ENCODE measurements at places on chromosomes 3 and 15. TPM values are rescaled to one million over a fixed set of nuclear protein-coding genes. Genes with fewer than 3 reads are reported as not detected.
A peak's percentile ranks its signal among the peaks of the same experiment; 100 is the strongest.

TLR9 gene
- polyA plus RNA-seq, result not detected

GHSR gene
- not detected for polyA plus RNA-seq

GPD1L gene
- 22.1 TPM for polyA plus RNA-seq

DNA sequence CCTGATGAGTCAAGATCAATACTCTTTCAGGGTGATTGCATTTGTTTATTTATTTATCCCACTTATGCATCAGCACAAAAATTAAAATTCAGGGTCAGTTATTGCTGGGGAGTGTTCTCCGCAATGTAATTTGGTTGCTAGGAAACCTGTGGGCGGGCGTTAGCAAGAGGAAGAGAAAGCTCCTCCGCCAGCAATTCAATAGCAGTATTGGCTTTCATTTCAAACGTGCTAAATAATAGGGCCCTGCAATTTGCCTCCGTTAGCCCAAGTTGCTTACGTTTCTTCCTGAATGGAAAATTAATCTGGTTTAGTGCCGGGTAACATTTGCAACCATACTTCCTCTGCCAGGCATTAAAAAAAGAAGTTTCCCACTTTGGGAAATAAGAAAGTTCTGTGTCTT lies 35.5 kb upstream of the PLCL2 start:
- no peak overlapping the region for H3K4me3 ChIP-seq
- H3K4me1 ChIP-seq, result no peaks in the 10 kb centered on the region
- no peaks in the 10 kb centered on the region for H3K36me3 ChIP-seq
- no peaks in the 10 kb centered on the region for H3K27me3 ChIP-seq
- H3K27ac ChIP-seq, result no peak overlapping the region

- peaks cover 4% of the 10 kb centered on the region for H3K4me1 ChIP-seq
- no peak for DNase-seq
- H3K36me3 ChIP-seq, result no peaks in the 10 kb centered on the region
- H3K27ac ChIP-seq, result no peak overlapping the region
Measured at GRCh38 chr3:107848351-107848915, 242.4 kb downstream of the CD47 start.

DNA sequence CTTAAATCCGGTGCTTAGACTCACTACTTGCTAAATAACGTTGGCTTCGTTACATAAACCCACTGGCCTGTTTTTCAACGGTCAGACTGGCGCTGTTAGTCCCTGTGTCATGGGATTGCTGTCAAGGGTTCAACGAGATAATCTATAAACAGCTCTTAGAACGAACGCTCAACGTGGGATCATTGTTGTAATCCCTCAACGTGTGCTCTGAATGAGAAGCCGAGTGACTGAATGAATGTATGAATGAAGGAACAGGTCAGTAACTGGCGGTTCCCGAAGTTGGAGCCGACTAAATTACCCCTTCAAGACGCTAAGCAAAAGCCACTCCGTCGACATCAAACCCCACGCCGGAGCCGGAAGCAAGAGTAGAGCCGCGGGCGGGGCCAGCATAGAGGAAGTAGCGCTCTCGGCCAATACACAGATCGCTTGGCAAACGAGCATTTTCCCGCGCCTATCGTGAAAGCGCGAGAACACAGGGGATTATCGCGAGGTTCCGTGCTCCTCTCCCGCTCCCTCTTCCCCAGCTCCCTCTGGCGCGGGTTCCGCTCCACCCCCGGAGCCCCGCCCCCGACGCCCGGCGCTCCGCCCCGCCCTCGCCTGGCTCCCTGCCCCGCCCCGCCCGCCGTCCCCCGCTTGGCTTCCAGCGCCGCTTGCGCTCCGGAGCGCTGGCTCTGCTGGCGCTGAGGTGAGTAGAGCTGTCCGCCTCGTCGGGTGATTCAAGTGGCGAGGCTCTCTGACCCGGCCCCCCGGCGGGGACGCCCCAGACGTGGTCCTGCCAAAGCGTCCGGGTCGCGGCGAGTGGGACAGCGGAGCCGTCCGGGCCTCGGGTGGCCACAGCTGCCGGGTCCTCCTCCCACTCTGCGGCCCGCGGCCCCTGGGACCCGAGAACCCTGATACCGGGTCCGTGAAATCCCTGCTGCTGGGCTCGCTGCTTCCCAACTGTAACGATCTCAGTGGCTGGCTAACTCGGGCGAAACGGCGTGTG lies at the start of gene LRRC28:
Gene LRRC28, plus strand, starts transcription at position 625 of the 985 bp plus-strand sequence. CDS start 4,477 bp downstream, outside the sequence.
- peak within 1 kb of the TSS; percentile 95 for H3K27ac ChIP-seq
- peak; percentile 100 for DNase-seq
- H3K4me1 ChIP-seq, result peaks cover 14% of the 10 kb centered on the region
- no peaks in the 10 kb centered on the region for H3K27me3 ChIP-seq

DNA sequence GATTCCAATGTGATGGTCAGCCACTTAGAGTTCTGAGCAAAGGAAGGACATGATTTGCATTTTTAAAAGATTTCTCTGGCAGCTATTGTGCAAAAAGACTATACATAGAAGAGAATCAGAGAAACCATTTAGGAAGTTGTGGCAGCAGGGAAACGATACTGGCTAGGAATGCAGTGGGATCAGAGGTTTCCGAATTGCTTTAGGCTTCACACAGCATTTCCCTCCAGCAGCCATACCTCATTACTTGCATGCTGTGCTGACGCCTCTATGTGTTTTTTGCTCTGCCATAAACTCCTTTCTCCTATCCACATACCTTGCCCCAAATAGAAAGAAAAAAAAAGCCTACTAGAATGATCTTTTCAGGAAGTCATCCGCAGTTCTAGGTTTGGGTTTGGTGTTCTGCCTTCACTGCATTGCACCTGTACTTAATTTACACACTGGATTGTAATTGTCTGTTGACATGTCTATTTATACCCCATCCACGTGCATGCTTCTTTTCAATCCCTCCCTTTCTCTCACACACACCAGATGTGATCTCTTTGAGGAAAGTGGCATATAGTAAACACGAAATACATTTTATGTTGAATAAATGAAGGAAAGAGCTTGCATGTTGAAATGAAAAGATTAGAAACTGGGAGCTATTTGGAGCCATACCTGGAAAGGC lies 860.3 kb upstream of the SEMA6D start:
- no peaks in the 10 kb centered on the region for H3K27me3 ChIP-seq
- H3K4me1 ChIP-seq, result peaks cover 16% of the 10 kb centered on the region
- no peak for DNase-seq
- H3K36me3 ChIP-seq, result no peaks in the 10 kb centered on the region
- no peak overlapping the region for H3K4me3 ChIP-seq

DNA sequence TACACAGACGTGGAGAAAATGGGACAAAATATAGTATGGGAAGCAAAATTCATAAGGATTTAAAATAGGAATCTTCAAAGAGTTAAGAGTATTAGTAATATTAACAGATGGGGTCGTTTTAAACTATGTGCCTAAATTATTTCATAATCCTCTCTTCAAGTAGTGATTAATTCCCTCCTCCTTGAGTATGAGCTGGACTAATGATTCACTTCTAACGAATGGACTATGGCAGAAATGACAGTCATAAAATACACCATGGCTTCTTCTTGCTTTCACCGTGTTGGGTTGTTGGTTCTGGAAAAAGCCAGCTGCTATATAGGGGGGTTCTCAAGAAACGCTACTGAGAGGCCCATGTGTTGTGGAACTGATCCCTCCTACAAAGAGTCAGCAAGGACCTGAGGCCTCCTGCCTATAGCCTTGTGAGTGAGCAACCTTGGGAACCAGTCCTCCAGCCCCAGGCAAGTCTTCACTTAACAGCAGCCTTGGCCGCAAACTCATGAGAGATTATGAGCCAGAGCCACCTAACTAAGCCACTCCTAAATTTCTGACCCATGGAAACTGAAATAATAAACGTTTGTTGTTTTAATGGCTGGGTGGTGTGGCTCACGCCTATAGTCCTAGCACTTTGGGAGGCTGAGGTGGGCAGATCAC lies 64.8 kb upstream of the ABHD2 start:
- H3K4me1 ChIP-seq, result no peaks in the 10 kb centered on the region
- DNase-seq, result no peak
- no peak overlapping the region for H3K27ac ChIP-seq
- no peak overlapping the region for H3K4me3 ChIP-seq

GRCh38 chr15:95169541-95170459 lies 938.4 kb downstream of the MCTP2 start:
- peak overlapping the region; percentile 65 for H3K27ac ChIP-seq
- DNase-seq, result no peak
- H3K4me3 ChIP-seq, result no peak overlapping the region
- no peaks in the 10 kb centered on the region for H3K36me3 ChIP-seq
- peaks cover 14% of the 10 kb centered on the region for H3K4me1 ChIP-seq
- no peaks in the 10 kb centered on the region for H3K27me3 ChIP-seq

GRCh38 chr15:72365844-72366243 lies 10.0 kb downstream of the HEXA start:
- no peak overlapping the region for H3K27ac ChIP-seq
- no peaks in the 10 kb centered on the region for H3K27me3 ChIP-seq
- H3K4me1 ChIP-seq, result no peaks in the 10 kb centered on the region
- H3K4me3 ChIP-seq, result no peak overlapping the region

- no peak overlapping the region for H3K4me3 ChIP-seq
- H3K27me3 ChIP-seq, result no peaks in the 10 kb centered on the region
- no peaks in the 10 kb centered on the region for H3K4me1 ChIP-seq
- H3K27ac ChIP-seq, result no peak overlapping the region
- H3K36me3 ChIP-seq, result no peaks in the 10 kb centered on the region
Measured at GRCh38 chr15:52005748-52006701, 13.0 kb upstream of the MAPK6 start.

DNA sequence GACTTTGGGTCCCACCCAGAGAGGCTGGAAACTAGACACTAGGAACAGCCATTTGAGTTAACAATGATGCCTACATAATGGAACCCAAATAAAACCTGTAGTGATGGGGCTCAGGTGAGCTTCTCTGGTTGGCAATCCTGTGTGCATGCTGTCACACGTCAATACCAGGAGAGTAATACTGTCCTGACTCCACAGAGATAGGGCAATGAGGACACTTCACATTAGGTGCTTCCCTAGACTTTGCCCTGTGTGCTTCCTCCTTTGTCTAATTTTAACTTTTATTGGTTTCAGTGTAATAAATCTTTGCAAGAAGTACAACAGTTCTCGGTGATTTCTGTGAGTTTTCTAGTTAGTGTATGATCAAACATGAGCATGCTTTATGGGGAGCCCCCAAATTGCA lies 281.8 kb upstream of the ARRDC4 start:
- H3K27me3 ChIP-seq, result no peaks in the 10 kb centered on the region
- no peak overlapping the region for H3K27ac ChIP-seq
- DNase-seq, result no peak
- H3K36me3 ChIP-seq, result no peaks in the 10 kb centered on the region
- H3K4me3 ChIP-seq, result no peak overlapping the region

DNA sequence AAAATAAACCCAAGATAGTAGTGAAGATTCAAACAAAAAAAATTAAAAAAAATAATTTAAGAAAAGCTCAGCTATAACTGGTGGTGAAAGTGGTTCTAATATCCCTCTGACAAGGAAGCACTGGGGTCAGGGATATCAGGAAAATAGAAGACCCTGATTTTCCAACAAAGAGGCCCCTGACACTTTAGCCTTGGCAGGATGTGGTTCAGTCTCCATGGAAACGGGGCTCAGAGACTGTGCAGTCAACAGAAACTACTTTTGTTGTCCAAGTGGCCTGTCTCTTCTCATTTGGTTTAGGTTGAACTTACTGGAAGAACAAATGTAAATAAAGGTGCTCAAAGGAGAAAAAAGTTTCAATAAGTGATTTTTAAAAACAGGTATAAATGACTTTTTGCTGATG lies 27.2 kb downstream of the INTS14 start:
- no peak overlapping the region for H3K4me3 ChIP-seq
- no peak for DNase-seq
- no peaks in the 10 kb centered on the region for H3K4me1 ChIP-seq
- no peak overlapping the region for H3K27ac ChIP-seq

DNA sequence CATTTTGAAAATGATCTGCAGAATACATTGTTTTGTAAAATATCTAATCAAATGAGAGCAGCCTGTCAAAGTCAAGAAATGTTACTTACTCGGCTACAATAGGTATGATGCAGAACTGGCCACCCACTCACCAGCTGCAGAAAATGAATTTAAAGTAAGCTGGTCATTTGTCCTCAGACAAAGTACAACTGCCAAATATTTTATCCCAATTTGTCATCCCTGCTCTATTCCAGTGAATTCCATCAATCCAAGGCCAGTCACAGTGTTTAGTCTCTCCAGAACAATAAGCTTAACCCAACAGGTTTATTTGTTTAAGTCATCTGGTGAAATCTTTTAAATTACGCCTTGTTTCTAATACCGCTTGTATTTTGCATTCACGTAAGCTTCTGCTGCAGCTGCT lies 46.6 kb upstream of the TCF12 start:
- H3K4me1 ChIP-seq, result no peaks in the 10 kb centered on the region
- no peak overlapping the region for H3K27ac ChIP-seq
- no peak overlapping the region for H3K4me3 ChIP-seq
- no peak for DNase-seq
- H3K27me3 ChIP-seq, result no peaks in the 10 kb centered on the region
- no peaks in the 10 kb centered on the region for H3K36me3 ChIP-seq

GRCh38 chr15:51334011-51334451 lies 4.4 kb downstream of the CYP19A1 start:
- no peak for DNase-seq
- H3K27me3 ChIP-seq, result peaks cover 5% of the 10 kb centered on the region
- no peaks in the 10 kb centered on the region for H3K36me3 ChIP-seq

- H3K4me3 ChIP-seq, result no peak overlapping the region
- H3K27me3 ChIP-seq, result no peaks in the 10 kb centered on the region
- no peaks in the 10 kb centered on the region for H3K4me1 ChIP-seq
- H3K27ac ChIP-seq, result no peak overlapping the region
- no peaks in the 10 kb centered on the region for H3K36me3 ChIP-seq
- DNase-seq, result no peak
Measured at GRCh38 chr3:167066977-167067786, 312.9 kb downstream of the ZBBX start.

DNA sequence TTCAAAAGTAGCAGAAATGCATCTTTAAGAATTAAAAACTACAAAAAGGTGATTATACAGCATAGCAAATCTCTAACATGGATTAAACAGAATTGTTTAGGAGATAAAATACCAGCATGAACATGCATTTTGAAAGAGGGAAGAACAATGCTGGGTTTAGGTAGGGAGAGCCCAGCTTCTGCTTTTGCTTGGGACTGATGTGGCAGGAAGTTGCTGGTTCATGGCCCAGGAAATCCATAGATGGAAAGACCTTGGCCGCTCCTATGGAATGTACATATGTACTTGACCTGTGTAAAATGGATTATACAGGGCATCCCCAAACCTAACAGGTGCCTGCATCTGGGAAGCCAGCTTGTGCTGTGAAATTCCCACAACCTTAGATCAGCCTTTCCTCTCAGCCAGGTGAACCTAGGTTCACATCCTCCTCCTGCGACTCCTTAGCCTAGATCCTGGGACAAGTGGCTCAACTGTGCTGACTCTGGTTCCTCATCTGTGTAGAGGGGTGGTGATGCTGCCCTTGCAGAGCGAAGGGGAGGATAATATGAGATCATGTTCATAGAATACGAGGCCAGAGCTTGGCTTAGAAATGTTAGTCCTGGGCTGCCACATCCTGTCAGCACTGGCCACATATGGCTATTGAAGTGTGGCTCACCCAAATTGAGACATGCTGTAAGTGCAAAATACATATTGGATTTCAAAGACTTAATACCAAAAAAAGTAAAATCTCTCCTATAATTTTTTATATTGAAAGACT lies 47.0 kb upstream of the PLXNA1 start:
- no peak overlapping the region for H3K4me3 ChIP-seq
- H3K36me3 ChIP-seq, result no peaks in the 10 kb centered on the region
- peaks cover 19% of the 10 kb centered on the region for H3K4me1 ChIP-seq
- no peak overlapping the region for H3K27ac ChIP-seq
- DNase-seq, result no peak

All from cardiac muscle cell (in vitro differentiated cells and primary cell).